ENCODE measurements at places on chromosomes 16 and 17.

GRCh38 chr16:89574681-89575246, 794 bp upstream of the CPNE7 start:
- DNase-seq, result peak; percentile 39

- no peak for DNase-seq
Measured at GRCh38 chr17:51672065-51672464, 411.7 kb downstream of the UTP18 start.

DNA sequence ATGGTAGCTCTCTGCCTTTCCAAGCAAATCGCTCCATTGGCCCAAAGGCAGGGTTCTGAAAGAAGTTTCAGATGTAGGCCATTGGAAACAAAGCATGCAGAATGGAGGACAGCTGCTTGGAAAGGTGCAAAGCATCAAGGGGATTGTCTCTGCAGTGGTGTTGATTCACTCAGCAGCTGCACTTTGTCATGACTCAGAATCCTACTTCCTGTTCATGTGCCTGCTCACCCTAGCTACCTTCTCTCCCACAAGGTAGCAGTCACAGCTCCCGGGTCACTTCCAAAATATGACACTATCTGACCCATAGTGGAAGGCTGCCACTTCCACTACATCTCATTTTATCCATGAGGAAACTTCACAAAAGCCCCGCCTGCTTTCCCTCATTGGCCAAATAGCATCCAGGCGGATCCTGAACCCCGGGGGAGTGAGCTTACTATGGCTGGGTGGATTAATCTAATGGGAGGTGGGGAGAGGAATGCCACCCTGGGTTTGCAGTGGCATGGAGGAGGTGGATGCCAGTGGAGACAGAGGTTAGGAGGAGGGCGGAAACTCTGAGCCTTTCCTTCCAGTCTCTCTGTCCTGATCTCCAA, 74.7 kb upstream of the NKD1 start:
- no peak for DNase-seq

DNA sequence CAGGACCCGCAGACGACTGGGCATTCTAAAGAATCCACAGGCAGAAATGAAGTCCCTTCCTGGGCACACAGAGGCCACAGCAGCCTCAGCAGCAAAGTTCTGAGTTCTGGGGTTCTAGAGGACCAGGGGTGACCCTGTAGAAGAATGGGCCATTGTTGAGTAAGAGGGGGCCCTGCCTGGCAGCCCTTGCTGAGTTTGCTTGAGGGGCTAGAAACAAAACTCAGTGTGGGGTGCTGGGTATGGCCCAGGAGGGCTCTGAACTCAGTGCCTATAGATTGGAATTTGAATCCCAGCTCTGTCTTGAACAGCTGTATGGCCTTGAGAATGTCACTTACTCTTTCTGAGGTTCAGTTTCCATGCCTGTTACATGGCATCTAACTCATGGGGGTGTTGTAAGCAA, at the start of gene PDILT:
TSS of gene PDILT (minus strand) at position 101 of the 400 bp plus-strand sequence. CDS start 5,437 bp downstream, outside the sequence.
- DNase-seq, result no peak

- no peak for DNase-seq
Measured at GRCh38 chr17:31297090-31297489, at the start of gene OMG. TSS of gene OMG (minus strand) at chr17:31297239. CDS start at chr17:31296331, 908 bp downstream.

DNA sequence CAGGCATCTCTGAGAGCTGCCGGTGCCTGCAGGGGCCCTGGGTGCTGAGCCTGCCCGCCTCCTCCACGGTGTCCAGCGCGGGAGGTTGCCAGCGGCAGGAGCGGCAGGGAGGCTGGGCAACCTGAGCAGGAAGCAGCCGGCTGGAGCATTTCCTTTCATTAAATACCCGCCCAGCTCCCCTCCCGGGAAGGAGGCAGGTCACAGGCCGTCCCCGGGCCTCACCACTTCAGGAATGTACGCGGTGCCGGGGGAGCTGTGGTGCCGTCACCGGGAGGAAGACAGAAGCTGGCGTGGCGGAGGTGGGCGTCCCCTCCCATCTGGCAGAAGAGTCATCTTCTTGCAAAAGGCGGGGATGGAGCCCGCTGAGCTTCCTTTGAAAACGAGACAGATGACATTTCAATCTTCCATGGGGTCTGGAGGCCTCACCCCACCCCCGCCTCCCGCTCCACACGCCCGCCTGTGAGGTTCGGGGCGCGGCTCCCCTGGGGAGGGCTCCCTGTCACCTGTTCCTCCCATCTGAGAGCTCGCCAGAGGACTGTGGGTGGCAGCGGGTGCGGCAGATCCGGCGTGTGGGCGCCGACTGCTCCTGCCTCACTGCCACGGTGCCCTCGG, 16.0 kb downstream of the SOX8 start:
- DNase-seq, result peak; percentile 57

GRCh38 chr16:47774661-47775060, 313.5 kb downstream of the PHKB start:
- DNase-seq, result no peak

- no peak for DNase-seq
Measured at GRCh38 chr17:71849783-71850768, 270.7 kb upstream of the SOX9 start.

DNA sequence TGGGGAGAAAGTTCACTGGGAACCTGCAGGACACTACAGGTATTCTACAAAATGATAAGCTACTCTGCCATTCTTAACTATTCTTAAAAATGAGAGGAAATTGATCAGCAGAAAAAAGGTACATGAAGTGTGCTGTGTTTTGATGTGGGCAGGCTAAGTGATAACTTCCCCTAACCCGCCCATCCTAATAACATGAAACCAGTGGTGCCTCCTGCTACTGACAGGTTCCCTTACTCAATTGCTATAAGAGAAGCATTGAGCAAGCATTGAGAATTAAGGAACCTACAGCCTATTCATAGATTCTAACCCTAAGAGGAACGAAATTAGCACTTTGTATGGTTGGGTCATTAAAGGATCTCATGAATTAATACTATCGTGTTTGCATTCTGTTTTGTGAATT, 18.9 kb downstream of the XYLT1 start:
- no peak for DNase-seq

DNA sequence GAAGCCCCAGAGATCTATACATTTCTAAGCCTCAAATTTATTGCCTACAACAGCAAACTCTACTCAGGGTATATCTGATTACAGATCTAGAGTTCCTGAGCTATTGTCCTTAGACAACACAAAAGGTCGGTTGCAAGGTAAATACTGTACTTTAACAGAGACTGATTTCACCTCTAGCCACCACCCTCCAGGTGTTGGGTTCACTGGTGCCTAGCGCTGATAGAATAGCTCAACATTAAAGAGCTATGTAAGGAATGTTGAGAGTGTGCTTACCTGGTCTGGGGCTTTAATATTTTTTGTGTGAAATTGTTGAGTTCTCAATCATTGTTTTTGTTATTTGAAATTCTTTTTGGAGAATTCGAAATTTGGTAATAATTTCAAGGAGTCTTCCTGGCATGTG, 277.0 kb upstream of the PSMD7 start:
- DNase-seq, result no peak

DNA sequence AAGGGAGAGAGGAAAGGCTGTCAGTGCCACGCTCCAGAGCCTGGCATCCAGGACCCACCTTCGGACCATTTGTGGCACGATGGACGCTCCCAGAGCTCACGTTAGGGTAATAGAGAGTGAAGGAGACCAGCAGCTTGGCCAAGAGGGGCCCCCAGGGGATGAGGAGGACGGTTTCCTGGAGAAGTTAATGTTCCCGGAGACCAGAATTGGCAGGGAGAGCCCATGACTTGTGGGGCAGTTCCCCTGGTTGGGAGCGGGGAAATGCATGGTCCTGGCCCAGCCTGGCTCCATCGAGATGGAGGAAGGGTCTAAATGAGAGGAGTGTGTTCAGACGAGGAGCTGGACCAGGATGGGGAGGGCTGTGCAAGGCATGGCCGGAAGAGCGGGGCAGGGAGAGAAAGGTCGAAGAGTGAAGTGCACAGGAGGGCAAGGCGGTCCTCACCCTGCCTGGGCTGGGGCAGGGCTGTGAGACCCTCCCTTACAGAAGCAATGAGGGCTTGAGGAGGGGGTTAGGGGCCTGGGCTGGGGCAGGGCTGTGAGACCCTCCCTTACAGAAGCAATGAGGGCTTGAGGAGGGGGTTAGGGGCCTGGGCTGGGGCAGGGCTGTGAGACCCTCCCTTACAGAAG, 2.9 kb upstream of the HIC1 start:
- no peak for DNase-seq

- DNase-seq, result no peak
Measured at GRCh38 chr16:81148277-81148676, 52.1 kb upstream of the GCSH start.

DNA sequence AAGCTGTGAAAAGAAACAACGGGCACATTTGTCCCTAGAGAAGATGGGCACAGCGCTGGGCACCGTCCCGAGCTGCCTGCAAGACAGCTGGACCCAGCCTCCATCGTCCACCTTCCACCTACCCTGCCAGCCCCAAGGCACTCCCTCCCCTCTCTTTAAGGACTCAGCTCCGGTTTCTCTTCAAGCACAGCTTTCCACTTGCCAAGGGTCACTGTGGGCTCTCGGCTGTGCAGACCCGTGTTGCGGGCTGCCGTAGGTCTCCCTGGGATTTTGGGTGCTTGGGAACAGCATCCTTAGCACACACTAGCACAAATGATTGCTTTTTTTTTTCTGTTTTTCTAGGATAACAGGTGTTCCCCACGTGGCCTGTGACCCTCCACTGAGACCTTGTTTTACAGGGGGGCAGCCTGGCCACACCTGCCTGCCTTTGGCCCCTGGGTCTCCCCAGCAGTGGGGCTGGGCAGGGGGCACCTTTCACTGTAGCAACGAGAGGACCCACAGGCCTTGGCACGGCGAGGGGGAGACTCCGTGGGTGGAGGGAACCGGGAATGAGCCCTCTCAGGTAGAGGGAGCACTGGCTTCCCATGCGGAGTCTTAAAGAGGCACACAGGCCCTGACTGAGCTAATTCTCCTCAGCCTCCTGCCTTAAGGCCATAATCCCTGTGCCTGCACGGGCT, 1.4 kb downstream of the CHMP6 start:
- DNase-seq, result no peak

DNA sequence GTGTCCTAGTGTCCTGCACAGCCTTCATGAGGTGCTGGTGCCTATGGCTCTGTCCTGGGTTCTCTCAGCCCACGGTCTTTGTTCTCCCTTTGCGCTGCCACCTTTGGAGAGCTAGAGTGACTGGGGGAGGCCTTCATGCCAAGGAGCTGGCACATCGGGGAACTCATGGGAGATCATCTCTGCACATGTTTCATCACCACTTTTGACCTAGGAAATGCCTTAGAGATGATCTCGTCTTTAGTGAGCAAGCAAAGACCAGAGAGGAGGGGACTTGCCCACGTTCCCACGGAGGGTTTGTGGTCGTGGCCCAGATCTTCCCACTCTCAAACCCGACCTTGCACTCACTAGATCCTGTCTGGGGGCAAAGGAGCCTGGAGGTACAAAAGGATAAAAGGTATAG, 23.5 kb downstream of the TBX4 start:
- DNase-seq, result peak; percentile 2

DNA sequence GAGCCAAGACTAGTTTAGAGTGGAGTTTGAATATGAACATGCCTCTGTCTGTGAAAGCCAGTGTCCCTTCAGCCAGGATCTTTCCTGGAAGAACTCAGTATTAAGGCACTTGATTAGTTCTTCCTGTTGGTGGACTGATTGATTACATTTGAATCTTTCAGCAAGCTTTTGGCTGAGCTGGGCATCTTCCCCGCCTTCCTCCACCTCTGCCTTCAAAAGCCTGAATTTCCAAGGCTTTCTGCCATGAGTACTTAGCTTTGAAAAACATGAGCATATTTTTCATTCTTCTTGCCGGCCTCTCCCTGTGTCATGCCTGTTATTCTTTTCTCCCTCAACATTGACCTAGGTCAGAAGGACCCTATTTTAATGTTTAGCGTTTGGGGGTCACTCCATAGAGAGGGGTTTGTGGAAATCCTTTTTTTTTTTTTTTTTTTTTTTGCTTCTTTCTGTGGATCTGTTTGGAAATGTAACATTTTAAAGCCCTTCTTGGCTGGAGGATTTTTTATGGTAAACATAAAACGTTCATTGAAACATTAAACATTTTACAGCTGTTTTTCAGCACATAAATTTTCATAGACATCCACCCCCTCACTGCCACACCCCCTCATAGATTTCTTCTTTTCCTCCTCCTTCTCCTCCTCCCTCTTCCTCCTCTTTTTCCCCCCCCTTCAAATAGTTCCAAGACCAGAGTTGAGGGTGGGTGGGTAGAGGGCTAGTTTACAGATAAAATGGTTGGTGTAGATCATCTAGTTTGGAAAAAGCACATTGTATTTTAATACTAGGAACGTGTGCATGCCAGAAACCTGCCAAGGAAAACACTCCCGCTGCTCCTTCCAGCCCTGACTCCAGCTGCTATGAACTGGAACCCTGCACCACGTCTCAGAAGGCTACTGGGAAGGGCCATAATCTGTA, 645.9 kb downstream of the WWOX start:
- DNase-seq, result no peak

GRCh38 chr16:51540259-51540658, 389.2 kb upstream of the SALL1 start:
- no peak for DNase-seq

DNA sequence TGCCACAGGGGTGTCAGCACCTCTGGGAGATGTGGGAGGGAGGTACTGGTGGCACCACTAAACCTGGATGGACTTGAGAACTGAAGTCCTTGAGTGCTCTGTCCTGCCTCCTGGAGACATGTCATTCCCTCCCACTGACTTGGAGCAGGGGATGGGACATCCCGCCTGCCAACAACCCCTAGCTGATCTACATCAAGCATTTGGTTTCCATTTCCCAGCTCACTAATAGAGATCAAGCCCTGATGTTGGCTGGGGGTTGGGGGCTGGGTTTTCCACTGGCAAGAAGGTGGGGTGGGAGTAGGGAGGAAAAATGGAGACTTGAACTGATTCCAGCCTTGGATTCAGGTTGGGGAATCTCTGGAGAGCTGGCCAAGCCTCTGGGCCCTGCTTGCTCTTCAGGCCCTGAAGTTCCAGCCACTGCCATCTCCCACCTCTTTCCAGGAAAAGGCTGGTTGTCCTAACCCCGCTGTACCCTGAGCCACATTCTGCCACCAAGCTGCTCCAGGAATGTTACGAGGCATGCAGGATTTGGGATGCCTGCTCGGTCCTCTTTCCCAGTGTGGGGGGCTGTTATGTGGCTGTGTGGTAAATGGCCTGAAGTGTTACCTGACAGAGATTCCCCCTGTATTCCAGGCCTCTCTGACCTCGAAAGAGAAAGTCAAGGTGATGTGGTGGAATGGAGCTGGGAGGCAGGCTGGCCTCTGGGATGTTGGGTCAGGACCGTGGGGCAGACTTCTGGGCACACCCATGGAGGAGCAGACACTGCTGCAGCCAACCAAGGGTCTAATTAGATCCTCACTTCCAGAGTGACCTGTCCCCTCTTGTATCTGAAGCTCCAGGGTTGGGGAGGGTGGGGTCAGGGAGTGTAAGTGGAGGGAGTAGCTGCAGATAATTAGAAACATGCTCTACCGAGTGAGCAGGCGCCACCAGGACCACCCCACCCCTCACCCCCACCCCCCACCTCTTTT, 16.7 kb downstream of the IGFBP4 start:
- DNase-seq, result no peak

GRCh38 chr17:41451154-41451728, 10.5 kb upstream of the KRT38 start:
- DNase-seq, result no peak

- DNase-seq, result peak; percentile 49
Measured at GRCh38 chr17:28384281-28385036, 13.0 kb downstream of the SARM1 start.

- no peak for DNase-seq
Measured at GRCh38 chr17:38465391-38466345, 37.4 kb downstream of the ARHGAP23 start.

All from CD4-positive, alpha-beta T cell treated with Interleukin-15 for 1 hour (primary cell).